Astrocyte of the cerebellum (primary cell): ENCODE measurements at places on chromosomes 4 and X.

GRCh38 chr4:72006586-72006985 lies 25.2 kb upstream of the NPFFR2 start:
- peak; percentile 61 for DNase-seq

DNA sequence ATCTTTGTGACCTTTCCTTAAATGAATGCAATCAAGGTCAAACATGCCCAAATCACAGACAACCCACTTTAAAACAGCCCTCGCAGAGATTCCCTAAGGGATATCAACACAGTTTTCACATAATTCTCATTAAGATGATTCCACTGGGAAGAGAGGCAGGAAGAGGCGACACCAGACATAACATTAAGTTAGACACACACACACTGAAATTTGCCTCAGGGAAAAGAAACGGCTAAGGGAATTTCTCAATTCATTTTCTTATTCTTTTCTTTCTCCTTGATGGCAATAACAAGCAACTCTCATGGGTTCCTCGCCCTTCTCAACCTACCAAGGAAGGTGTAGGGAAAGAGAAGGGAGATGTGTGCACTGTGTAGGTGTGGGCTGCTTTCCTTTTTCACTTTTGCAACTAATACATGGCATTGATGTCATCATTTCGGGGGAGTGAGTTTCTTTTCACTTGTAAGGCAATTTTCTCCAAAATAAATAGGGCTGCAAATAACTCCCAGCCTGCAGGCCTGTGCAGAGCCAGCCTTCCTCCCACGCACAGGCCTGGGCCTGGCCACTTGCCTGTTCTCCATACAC lies 41.4 kb downstream of the SOD3 start:
- DNase-seq, result no peak

GRCh38 chr4:73869130-73870055 lies at the start of gene CXCL1:
TSS of gene CXCL1 (plus strand) at chr4:73869393. CDS start at chr4:73869471, 78 bp downstream.
- no peak for DNase-seq

DNA sequence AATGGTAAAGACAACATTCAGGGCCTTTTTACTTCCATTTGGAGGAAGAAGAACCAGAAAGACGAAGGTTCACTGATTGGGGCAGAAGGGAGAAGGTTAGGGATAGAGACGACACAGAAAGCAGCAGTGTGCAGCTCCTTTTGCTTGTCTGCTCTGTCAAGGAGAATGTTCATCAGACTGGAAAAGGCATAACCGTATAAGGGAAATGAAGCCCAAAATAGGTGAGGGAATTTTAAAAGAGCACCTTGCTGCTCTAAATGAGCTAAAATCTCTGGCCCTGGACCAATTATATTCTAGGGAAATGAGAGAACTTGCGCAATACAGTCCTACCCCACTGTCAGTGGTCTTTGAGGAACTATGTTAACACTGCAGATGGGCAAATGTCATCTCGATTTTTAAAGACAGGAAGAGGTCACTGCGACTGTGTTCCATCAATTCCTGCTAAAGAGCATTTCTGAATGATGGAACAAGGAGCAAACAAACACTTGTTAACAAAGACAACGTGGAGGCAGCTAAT lies 909.8 kb upstream of the FTHL17 start:
- no peak for DNase-seq

GRCh38 chr4:89285745-89286144 lies 21.9 kb downstream of the GPRIN3 start:
- DNase-seq, result no peak

GRCh38 chrX:125628435-125628834 lies 308.8 kb downstream of the TEX13C start:
- DNase-seq, result no peak

GRCh38 chr4:140237616-140238350 lies 83.8 kb upstream of the MAML3 start:
- peak; percentile 89 for DNase-seq

- no peak for DNase-seq
These were observed 304.2 kb downstream of the TENM3 start for GRCh38 chr4:182547435-182547834.

DNA sequence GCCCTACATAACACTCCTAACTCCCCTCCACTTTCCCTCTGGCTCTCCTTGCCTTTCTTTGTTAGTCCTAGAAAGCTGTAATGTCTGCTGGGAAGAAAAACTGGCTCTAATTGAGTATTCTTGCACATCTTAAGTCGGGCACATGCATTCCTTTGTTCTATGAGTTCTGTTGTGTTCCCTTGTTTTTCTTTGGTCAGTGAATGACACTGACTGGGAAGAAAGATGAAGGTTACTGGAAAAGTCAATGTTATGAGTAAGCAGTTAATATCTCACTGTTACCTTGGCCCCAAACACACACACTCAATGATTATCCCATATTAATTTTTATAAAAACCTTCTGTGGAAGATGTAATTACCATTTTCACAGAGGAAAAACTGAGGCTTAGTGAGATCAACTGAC lies 215.9 kb downstream of the SOWAHB start:
- no peak for DNase-seq

- no peak for DNase-seq
These were observed 17.7 kb downstream of the EFNB1 start for GRCh38 chrX:68846536-68846935.

DNA sequence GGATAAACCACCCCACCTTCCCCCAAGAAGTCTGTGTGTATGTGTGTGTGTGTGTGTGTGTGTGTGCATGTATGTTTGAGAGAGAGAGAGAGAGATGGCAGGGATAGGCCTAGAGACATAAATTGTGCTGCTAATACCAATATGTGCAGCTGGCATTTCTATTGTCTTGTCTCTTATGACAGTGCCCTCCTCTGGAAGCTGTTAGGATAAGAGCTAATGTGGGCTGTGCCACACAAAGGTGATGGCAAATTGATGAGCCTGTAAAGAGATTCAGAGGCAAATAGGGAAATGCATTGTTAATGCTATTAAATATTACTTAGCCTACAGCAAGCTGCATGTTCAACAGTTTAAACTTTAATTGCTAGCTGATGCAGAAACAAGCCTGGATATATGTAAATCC lies 332.0 kb downstream of the NKX6-1 start:
- no peak for DNase-seq

DNA sequence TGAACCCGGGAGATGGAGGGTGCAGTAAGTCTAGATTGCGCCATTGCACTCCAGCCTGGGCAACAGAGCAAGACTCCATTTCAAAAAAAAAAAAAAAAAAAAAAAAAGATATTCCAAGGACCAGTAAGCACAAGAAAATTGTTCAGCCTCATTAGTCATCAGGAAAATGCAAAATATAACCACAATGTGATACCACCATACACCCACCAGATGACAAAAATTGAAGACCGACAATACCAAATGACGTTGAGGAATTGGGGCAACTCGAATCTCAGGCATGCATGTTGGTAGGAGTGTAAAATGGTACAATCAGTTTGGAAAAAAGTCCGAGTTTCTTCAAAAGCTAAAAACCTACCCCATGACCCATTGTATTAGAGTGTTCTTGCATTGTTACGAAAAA lies 130.2 kb upstream of the FAM9B start:
- DNase-seq, result no peak

DNA sequence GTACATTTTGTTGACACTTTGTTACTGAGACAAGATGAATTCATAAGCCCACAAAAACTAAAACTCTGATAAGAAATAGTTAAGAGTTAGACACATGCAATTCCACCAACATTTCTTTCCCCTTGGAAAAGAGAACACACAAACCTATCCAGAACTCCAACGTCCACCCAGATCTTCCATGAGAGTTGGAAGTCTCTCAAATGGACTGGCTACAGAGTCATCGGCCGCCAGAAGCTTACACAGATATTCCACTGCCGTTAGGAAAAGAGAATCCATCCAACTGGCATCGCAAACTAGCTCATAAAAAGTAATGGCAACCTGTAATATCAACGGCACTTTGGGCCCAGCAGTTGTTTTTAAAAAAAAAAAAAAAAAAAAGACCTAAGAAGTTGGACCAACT lies 114.7 kb downstream of the PRKX start:
- DNase-seq, result no peak

- no peak for DNase-seq
These were observed 172.9 kb downstream of the PTTG2 start for GRCh38 chr4:38132843-38133662.

- no peak for DNase-seq
These were observed 73.6 kb upstream of the SORBS2 start for GRCh38 chr4:185885604-185886003.

DNA sequence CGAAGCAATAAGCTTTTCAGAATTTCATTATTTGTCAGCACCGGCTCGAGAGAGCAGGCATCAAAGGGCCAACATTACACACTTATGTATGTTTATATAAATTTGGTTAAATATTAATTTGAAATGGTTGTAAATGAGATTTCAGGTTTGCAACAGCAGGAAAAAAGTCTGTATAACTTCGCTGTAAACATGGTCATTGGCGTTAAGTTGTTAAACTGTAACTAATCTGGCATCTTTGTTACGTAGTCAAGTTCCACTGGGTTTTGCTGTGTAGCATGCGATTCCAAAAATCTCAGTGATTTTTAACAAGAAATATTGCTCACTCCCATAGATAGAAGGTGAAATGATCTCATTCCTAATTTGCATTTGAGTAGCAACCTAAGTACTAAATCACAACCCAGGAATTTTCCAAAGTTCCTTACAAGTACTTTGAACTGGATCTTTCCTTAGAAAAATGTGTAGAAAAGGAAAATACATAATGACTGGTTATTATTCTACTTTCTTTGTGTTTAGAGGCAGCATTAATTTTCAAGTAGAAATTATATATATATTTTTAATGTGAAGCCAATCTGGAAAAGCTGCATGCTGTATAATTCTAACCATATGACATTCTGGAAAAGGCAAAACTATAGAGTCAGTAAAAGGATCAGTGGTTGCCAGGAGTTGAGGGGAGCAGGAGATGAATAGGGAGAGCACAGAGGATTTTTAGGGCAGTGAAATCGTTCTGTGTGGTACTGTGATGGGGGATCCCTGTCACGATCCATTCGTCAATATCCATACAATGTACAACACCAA lies 222.1 kb downstream of the CBR4 start:
- DNase-seq, result peak; percentile 94

DNA sequence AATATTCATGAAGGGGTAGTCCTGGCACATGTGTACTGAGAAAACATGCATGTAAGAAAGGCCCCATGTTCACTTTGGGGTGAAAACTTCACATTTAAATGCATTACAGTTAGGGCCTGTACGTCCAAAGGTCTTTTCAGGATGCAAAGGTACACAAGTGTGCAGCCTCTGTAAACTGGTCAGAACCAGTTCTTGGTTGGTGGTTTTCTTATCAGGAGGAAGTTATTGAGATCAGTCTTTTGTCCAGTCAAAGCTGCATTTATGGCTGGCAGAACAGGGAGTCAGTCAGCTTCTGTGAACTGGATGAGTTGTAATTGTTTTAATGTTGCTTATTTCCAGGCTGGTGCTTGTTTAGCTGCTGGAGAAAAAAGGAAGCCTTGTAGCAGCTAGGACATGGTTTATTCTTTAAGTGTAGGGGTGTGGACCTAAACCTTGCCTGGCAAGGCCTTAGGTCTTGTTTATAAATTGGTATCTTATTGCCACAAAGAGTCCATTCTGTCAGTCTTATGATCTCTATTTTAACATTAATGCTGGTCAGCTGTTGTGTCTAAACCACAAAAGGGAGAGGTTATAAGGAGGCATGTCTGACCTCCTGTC lies 1906.6 kb upstream of the TENM3 start:
- DNase-seq, result no peak

DNA sequence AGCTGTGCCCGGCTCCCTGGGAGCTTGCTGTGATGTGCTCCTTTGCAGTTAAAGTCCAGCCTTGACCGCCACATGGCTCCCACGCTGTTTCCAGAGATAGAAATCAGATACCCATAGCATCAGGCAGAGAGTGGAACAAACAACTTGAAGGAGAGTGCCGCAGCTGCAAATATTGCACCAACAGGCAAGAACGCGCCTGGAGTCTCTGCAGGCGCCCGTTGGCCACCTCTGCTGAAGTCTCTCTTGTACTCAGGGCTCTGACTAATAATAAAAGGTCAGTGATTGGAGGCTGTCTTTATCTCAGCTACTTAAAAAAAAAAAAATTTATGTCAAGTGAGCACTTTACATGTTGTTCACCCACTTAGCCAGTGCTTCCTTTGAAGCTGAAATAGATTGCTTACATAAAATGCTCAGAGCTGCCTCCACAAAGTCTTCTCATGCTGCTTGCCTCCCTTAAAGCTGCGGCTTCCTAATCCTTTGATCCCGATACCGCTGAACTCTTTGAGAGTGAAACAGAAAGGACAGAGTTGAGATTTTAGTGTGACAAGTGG lies 30.9 kb upstream of the TENM3 start:
- no peak for DNase-seq

DNA sequence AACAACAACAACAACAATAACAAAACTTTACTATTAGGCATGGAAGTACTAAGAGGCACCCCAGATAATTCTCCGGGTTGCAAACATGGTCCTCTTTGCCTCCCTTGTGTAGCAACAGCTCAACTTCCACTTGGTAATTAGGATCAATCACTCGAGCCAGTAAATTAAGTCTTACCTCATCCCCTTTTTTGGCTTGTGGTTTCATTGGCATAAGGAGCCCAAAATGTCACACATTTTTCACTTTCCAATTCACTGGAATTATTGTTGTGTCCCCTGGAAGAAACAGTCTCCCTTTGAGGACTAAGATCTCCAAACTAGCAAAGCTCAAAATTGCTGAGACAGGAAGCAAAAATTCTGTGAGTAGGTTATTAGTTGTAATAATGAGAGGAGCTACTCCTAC lies 49.2 kb upstream of the HSD17B10 start:
- DNase-seq, result no peak

GRCh38 chr4:173418639-173419038 lies 19.7 kb upstream of the SCRG1 start:
- no peak for DNase-seq

DNA sequence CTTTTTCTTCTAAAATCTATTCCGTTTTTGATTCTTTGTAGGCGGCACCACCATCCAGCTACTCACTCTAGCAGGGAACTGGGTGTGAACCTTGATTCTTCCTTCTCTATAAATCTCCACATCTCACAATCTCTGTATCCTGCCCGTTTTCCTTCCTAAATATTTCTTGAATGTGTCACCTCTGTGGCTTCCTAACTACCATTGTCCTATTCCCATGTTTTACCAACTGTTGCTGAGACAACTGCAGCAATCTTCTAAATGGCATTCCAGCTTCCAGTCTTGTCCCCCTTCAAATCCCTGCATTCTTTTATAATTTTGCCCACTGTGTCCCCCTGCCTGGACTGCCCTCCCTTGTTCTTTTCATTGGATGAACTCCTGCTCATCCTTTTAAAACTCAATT lies 641.3 kb downstream of the RPA4 start:
- no peak for DNase-seq

GRCh38 chr4:10007793-10008608 lies 13.3 kb downstream of the SLC2A9 start:
- no peak for DNase-seq

- DNase-seq, result no peak
These were observed 133.0 kb upstream of the LEF1 start for GRCh38 chr4:108301545-108302251.
